ENCODE measurements at places on chromosomes 4 and X.

GRCh38 chr4:187069398-187069797, 345.7 kb upstream of the FAT1 start:
- no peak for DNase-seq

DNA sequence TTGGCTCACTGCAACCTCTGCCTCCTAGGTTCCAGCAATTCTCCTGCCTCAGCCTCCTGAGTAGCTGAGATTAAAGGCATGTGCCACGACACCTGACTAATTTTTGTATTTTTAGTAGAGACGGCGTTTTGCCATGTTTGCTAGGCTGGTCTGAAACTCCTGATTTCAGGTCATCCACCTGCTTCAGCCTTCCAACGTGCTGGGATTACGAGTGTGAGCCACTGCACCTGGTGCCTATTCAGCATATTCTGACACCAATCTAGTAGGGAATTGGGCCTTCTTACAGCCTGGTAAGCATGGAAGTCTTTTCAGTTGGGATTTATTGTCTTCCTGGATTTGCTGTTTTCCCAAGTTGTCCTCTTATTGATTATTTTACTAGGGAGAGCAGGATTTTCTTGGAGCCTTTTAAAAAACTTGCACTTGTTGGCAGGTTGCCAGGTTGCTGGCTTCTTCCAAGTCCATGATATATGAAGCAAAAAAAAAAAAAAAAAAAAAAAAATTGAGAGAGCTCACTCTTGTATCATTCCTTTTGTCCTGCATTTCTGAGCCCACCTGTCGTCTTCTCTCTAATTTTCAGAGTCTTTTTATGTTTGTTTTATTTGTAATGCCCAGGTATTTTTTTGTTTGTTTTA, 43.7 kb downstream of the TMPRSS11E start:
- peak; percentile 13 for DNase-seq

DNA sequence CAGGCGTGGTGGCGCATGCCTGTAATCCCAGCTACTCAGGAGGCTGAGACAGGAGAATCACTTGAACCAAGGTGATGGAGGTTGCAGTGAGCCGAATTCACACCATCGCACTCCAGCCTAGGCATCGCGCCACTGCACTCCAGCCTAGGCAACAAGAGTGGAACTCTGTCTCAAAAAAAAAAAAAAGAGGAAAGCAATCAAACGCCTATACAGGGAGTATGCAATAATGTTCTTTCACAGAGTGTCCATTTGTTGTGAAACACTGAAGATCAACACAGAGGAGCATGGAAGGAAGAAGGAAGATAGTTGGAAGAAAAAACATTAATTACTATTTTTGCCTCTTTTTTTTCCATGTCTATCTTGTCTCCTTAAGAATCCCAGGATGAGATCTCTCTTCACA, 113.4 kb downstream of the FBXO8 start:
- DNase-seq = no peak

GRCh38 chrX:68589372-68589753, 58.1 kb upstream of the STARD8 start:
- DNase-seq = no peak

DNA sequence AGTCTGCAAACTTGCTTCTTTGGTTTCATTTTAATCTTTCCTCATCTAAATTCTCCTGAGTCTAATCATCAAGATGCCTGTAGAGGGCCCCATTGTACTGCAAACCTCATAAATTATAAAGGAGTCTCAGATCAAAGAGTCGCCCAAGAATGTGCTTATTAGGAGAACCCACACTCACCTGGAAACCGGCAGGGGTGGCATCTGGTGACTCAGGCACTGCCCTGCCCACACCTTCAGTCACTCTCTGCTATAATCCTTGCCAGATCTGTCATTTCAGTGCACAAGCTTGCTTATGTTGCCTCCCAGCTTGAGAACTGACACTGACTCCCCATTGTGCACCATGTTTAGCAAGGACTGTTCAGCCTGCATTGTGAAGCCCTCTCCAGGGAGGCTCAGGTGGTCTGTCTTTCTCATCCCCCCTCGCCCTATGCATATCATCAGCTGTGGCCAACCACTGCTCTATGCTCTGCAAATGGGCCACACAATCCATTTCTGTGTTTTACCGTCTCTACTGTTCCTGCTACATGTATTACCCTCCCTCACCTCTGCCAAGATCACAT, 12.4 kb downstream of the EPGN start:
- peak; percentile 77 for DNase-seq

- DNase-seq = peak; percentile 81
These were observed 28.5 kb downstream of the PJA1 start for GRCh38 chrX:69136546-69137331.

- no peak for DNase-seq
These were observed 128.9 kb downstream of the REELD1 start for GRCh38 chr4:146343199-146343598.

DNA sequence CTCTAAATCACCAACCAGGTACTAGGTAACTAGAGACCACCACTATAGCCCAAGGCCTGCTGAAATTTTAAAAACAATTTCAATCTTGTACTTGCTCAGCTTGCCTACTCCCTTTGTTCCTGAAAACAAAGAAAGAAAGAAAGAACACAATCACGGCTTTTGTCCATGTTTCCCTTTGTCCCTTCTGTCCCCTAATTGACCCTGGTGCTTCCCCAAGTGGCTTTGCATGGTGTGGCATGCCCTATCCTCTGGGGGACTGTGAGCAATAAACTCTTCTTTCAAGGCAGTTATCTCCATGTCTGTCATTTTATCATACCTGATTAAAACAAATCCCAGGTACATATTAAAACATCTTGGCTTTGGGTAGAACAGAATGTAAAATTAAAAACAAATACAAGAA, 94.8 kb downstream of the ARSJ start:
- no peak for DNase-seq

DNA sequence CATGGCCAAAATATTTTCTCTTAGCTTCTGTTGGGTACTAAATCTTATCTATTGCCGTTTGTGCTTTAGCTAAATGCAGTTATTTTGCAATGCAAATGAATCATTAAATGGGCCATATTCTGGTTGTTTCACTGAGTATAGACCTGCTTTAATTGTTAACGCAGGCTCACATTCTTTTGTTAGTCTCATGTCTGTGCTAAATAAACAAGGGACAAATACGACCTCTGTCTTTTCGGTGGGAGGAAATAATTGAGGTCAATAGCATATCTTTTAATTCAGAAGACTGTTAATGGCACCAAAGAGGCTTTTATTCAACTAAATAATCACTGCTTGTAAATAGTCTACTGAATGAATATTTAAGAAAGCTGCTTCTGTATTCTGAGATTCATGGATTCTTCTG, 76.9 kb downstream of the DIAPH2 start:
- no peak for DNase-seq

Data from brain (organoid and tissue), 16 donors.